SK-N-DZ (cell line): ENCODE measurements at places on chromosomes 6 and 20.
A peak's percentile ranks its signal among the peaks of the same experiment; 100 is the strongest.

DNA sequence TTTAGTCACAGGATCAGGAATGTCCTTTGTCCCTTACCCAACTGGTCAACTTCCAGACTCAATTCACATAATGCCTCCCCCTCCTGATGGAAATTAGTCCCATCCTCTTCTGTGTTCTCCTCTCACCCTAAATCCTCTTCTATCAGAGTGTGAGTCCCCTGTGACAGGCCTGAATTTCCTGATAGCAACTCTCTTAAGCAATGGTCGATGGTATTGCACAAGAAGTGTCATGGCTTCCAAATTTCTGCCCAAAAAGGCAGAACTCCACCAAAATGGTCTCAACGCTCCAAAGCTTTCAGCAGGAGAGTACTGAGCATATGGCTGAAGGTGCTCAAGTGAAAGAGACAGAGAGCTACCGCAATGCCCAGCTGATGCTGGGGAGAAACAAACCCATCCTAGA lies 2.4 kb downstream of the PREP start:
- DNase-seq, result no peak

DNA sequence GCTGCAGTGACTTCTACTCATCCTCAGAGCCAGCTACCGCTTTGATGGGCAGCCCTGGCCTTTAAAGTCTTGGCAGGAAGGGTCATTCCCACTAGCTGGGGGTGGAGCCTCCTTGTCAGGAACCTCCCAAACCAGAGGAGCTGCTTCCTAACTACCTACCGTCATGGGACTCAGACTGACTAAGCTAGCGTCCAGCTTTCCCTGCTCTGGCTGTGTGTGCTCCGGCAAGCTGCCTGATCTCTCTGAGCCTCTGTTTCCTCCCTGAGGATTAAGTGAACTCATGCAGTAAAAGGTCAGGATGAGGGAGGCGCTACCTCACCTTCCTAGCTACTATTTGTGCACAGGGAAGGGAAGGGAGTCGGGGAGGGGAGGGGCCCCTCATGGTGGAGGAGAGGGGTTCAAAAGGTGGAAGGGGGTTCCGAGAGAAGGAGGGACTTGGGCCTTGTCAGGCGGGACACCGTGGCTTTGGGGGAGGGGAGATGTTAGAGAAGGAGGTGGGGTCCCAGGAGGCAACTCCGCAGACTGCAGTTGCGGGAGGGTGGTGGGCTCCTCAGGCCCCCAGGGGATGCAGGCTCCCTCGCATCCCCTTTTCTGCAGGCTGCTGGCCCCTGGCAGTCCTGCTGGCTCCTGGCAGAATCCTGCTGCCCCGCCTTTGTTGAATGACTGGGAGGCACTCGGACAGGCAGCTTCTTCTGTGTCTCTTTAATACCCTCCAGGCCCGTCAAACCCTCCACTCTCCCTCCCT lies 9.8 kb downstream of the DUSP15 start:
- DNase-seq, result no peak

DNA sequence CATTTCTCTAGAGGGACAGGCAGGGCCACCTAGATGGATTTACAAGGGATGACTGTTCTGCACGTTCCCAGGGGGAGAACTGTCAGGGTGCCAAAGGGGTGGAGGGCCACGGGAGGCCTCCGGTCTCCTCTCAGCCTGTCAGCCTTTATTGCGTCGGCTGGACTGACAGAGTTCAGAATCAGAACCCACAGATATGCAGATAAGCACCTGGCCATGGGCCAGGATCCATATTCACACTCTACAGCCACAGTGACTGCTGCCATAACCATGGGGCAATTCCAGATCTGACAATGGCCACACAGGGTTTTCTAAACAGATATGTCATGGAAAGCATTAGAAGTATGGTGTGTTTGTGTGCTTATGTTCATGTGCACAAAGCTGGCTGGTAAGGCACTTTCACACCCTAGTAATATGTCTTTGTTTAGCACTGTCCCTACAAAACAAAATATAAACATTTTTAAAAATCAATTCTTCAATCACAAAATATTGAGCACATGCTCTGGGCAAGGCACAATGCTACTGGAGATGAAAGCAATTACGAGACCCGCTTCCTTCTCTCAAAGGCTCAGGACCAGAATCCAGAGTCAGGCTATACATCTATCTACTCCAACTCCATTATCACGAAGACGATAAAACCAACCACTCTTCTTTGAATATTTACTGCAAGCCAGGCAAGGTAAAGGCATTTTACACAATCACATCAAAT lies 29.1 kb downstream of the TRAM2 start:
- peak; percentile 65 for DNase-seq

GRCh38 chr20:40704828-40705227 lies 15.8 kb upstream of the MAFB start:
- no peak for DNase-seq

GRCh38 chr20:3146732-3147341 lies 12.8 kb downstream of the FASTKD5 start:
- no peak for DNase-seq

GRCh38 chr6:20978151-20978614 lies 443.9 kb downstream of the CDKAL1 start:
- no peak for DNase-seq

- no peak for DNase-seq
Observed at GRCh38 chr20:44314870-44315269, 3.9 kb upstream of the FITM2 start.

DNA sequence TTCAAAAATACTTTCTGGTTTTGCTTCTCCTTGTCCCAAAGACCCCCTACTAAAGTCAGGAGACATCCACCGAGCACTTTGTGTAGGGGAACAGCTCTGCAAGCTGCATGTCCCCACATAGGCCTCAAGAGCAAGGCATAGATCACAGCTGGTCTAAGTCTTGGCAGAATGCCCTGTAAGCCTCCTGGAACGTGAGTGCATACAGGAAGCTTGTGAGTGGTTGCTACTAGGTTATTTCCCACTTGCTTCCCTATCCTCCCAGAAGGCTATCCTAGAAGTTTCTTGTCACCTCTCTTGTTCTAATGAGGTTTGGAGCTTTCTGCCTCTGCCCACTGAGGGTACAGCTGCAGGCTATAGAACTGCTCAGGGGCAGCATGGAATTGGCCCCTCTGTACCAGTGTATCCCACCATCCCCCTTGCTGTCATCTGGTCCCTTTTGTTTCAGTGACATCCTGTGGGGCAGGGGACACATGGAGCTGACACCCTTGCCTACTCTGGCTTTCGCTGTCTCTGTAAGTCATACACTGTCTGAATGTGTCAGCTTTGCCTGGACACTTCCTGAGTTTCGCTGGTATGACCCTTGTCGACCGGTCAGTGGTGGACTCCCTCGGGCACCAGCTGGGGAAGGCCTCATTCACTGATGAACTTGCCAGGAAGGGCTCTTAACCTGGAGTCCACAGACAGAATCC lies 35.6 kb upstream of the KCNK16 start:
- no peak for DNase-seq

GRCh38 chr6:44009425-44010321 lies 117.6 kb downstream of the MRPL14 start:
- DNase-seq, result no peak

DNA sequence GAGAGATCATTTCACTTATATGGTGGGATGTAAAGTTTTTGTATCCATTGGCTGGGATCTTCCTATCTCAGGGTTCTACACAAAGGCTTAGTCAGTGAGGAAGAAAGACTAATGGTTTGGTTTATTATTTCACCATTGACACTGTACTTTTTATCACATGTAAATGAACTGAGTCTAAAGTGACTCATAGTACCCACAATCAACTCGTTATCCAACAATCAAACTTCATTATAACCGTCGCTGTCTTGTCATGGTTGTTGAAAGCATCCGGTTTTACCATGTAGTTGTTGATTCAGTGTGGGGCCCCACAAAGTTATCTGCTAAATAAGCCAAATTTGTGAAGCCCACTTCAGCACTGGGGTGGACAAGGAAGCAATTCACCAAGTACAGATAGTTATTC lies 55.8 kb upstream of the MTRF1L start:
- DNase-seq, result no peak

GRCh38 chr20:38610521-38610920 lies 8.9 kb downstream of the ARHGAP40 start:
- DNase-seq, result no peak

- no peak for DNase-seq
Observed at GRCh38 chr6:40543146-40543545, 44.0 kb downstream of the LRFN2 start.

- no peak for DNase-seq
Observed at GRCh38 chr6:22101163-22101562, 195.7 kb downstream of the PRL start.

GRCh38 chr6:85129881-85130280 lies 320.0 kb upstream of the NT5E start:
- no peak for DNase-seq

- no peak for DNase-seq
Observed at GRCh38 chr6:129565366-129565765, 144.6 kb downstream of the ARHGAP18 start.

GRCh38 chr20:719816-720215 lies 44.2 kb upstream of the SCRT2 start:
- DNase-seq, result peak; percentile 48

DNA sequence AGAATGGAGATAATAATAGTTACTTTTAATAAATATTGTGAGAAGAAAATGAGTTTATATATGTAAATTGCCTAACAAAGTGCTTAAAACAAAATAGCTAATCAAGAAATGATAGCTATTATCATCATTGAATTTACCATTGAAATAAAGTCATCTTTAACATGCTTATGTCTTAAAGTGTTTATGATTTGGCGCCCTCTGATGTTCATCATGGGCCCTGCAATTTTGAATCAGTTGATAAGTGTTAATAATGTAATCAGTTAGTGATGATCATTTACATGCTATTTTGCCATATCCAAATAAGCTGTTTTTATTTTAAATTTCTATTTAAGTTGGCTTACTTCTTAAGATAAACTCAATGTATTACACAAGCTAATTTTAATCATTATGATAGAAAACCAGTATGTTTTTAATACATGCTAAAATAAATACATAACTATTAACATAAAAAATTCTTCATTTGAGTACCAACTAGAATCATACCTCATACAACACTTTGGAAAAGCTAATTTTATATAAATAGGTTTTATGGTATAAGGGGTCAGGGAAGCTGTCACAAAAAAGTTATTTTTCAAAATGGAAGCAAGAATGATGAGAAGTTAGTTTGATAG lies 39.2 kb upstream of the TPD52L1 start:
- DNase-seq, result peak; percentile 31

DNA sequence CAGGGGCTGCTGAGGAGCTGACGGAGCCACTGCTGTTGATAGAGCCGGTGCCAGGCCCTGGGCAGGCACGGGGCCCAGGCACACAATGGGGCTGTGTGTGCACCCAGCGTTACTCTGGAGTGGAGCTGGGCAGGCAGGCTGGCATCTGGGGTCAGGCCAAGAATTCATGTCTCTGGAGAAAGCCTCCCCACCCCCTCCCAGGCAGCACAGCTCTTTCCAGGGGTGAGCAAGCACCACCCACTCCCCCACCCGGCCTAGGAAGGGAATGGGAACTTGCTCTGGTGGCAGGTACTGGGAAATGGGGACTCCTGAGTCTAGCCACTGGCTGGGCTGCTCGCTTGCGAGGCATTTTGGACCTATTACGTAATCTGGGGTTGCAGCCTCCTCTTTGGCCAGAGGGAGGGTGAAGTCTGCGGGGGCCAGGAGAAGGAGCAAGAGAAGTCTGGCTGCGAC lies 22.7 kb downstream of the TFEB start:
- no peak for DNase-seq

DNA sequence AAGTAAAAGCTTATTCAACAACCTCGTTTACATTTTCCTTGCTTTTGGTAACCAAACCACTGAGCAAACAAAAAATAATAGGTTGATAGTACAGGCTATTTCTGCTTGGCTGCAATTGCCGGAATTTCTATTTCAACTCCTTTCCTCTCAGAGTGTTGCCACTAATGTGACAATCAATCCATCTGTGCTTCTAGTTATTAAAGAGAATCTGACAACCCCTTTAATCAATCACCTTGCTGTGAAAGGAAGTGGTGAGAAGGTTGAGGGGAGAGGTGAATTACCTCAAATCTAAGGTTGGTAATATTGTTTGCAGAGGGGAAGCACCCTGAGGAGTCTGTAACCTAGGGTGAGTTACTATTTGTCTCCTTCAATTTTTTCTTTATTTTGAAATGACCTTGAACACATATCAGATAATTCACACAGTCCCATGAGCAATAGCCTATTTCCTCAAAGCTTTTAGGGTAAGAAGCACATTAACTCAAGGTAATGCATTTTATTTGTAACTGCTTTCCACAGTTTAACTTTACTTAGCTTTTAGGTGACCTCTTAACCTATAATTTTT lies 603.4 kb downstream of the MMUT start:
- no peak for DNase-seq

DNA sequence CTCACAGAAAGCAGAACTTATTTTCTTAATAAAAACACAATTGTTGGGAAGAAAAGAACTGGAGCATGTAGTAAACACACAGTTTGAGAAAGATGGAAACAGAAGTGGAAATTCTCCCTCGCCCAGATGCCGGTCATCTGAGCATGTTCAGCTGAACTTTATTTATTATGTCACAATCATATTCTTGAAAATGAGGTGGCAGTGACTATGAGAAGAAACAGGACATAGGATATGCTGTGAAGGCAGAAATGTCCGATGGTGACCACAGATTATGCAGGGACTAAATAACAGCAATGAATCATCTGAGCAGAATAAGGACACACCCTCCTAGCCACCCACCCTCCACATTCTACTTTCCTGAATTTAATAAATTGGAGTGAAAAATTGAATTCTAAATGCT lies 425.3 kb upstream of the NOX3 start:
- peak; percentile 41 for DNase-seq

DNA sequence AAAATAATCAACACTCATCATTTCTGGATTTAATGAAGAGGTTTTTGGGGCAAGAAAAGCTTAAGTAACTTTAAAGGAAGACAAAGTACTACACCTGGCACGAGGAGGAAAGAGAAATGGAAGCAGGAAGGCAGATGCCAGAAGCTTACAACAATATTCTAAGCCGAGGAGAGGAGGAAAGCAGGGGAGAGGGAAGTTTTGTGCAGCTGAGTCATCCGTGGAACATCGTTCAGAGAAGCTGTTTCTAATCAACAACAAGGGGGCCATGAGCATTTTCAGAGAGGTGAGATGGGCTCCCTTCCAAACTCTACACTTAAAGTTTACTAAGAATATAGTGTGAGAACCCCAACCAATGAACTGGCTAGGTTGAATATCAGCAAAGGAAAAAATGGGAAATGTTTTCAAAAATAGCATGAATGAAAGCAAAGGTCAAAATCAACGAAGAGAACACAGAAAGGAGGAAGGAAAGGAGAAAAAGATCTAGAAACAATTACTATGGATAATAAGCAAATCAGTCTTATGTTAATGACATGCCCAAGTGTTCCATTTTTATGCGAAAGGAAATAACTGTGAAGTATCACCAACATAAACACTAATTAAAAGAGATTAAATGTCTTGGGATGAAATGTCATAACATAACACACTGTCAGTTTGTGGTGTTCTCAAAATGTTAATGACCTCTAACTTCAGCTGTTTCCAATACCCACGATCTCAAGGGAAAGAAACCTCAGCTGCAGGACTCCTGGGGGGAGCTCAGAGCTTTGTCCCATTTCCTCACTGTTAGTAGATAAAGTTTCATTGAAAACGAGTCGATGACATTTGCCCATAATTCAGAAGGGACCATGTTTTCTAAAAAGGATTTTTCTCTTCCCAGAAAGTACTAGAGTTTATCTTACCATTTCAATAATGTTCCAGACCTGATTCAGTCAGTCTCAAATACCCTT lies 203.4 kb upstream of the STXBP5 start:
- no peak for DNase-seq

- DNase-seq, result no peak
Observed at GRCh38 chr20:36777576-36777975, 4.0 kb upstream of the DSN1 start.
